ENCODE measurements at places on chromosomes 5 and 9. TPM values are rescaled to one million over a fixed set of nuclear protein-coding genes. Genes with fewer than 3 reads are reported as not detected.
A peak's percentile ranks its signal among the peaks of the same experiment; 100 is the strongest.

The SEMA5A gene
- 18.8 TPM for polyA plus RNA-seq

The TAF11L10 gene
- polyA plus RNA-seq, result not detected

The SLC6A19 gene
- polyA plus RNA-seq, result not detected

The SLC34A3 gene
- 1.9 TPM for polyA plus RNA-seq

The FCN2 gene
- 0.14 TPM for polyA plus RNA-seq

The PCA3 gene
- 0.41 TPM for polyA plus RNA-seq

The PNPLA7 gene
- 4.7 TPM for polyA plus RNA-seq

The CCDC183 gene
- polyA plus RNA-seq, result 10.6 TPM

The IGFBPL1 gene
- 1.3 TPM for polyA plus RNA-seq

The ELAVL2 gene
- 3.1 TPM for polyA plus RNA-seq

The SPATA31A3 gene
- not detected for polyA plus RNA-seq

The PRLR gene
- polyA plus RNA-seq, result 1.7 TPM

The TPPP gene
- polyA plus RNA-seq, result 8.2 TPM

The C9orf57 gene
- polyA plus RNA-seq, result not detected

The PRRC2B gene
- polyA plus RNA-seq, result 169 TPM

- no peak for DNase-seq
These were observed 28.5 kb downstream of the AMBP start for GRCh38 chr9:114049441-114050225.

- no peak for DNase-seq
These were observed 21.3 kb upstream of the GLRX start for GRCh38 chr5:95843733-95844223.

- no peak for DNase-seq
These were observed 28.3 kb upstream of the NR3C1 start for GRCh38 chr5:143431789-143432188.

GRCh38 chr5:58268268-58268667, 191.6 kb downstream of the PLK2 start:
- DNase-seq, result no peak

- DNase-seq, result peak; percentile 14
These were observed 56.7 kb downstream of the SLC1A1 start for GRCh38 chr9:4547016-4547415.

DNA sequence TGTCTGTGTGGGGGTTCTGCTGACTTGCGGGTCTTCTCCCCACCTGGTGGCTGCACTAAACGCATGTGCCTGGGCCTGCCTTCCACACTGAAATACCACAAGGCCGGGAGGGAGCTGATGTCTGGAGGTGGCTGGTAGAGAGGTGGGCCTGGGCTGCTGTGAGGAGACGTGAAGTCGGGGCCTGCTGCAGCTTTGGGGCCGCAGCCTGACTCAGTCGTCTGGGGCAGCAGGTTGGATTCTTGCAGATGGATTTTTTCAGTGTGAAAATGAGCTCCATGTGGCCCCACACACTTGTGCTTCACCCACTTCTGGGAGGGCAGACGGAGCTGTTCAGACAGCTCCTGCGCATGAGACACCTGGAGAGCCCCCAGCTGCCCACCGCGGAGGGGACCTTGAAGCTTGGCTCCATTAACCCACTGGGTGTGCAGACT, 29.3 kb downstream of the COL5A1 start:
- DNase-seq, result no peak

GRCh38 chr5:123436201-123436600, 13.0 kb upstream of the CEP120 start:
- DNase-seq, result no peak

DNA sequence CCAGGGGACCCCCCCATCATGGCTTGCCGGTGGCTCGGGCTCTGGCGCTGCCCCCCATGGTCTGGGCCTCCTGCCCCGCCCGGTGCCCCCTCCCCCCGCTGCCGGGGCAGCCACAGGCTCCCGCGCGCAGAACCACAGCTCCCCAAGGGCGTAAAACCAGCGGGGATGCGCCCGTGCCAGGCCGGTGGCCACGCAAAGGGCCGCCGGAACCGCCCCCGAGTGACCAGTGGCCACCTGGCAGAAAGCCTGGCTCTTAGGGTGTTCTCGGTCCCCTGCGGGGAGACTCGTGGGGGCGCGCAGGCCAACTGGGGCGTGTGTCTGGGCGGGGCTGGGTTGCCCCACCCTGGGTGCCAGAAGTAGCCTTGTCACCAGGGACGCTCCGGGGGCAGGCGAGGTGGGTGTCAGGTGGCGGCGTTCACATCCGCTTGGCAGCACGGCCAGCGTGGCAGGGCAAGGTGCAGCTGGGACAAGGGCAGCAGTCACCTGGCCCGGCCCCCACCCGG, 515 bp upstream of the AGPAT2 start:
- no peak for DNase-seq

- DNase-seq, result no peak
These were observed 56.5 kb upstream of the PCSK1 start for GRCh38 chr5:96489532-96489931.

GRCh38 chr9:38008168-38009034, 60.6 kb downstream of the SHB start:
- no peak for DNase-seq

DNA sequence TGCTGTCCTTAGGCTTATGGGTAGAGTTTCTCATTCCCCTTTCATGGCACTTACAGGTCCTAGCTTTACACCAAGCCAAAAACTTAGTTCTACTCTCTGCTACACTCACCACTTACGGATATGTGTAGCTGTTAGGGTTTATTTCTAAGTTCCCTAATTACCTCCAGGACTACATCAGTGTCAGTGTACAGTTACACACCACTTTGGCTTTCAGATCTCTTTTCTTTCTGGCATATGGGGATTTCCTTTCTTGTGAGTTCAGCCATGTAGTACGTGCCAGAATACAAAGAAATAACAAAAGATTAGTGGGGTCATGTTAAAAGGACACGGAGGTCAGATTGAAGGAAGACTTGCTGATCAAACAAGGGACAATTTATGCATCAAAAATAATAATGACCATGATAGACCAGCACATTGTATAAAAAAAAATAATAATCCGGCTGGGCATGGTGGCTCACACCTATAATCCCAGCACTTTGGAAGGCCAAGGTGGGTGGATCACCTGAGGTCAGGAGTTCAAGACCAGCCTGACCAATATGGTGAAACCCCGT, 41.8 kb downstream of the LYRM7 start:
- no peak for DNase-seq

- DNase-seq, result no peak
These were observed 1737.9 kb upstream of the C9orf72 start for GRCh38 chr9:29311221-29311620.

DNA sequence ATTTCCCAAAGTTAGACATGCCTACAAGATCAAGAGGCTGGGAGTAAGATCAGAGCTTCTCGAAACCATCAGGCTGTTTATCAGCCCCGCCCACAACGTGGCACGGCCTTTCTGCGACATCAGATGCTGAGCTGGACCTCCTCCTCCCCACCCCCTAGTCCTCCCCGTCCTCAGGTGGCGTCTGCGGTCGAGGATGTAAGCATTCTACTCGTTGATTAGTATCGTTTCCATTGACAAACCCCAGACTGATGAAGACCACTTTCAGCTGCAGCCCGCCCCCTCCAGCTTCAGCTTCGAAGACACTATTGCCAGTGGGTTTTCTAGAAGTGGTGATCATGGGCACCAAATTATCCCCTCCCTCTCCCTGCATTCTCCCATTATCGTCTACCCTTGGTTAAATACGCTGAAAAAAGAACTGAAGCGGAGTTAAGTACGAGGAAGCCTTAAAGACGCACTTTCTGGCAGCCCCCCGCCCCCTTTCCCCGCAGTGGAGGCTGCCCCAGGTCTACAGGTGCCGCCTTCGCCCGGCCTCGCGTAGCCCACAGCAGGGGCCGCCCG, 1.1 kb downstream of the PPIC start:
- DNase-seq, result peak; percentile 10

DNA sequence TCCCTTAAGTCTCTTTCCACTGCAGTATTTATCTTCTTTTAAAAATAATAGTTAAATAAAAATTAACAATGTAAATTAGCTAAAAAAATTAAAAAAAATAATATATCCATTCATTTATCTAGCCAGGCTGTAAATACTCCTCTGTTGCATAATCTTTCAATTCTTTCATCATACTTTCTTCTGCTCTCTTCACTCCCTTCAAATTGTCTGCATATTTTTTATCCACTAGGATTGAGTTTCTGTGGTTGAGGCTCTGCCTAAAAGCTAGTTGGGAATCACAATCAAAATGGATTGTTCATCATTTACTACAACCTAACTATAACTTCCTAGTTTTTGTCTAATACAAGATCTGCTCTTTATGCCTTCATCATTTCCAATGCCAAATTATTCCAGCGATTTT, 182.2 kb downstream of the PDE4D start:
- DNase-seq, result no peak

GRCh38 chr5:158990979-158991775, 108.5 kb downstream of the EBF1 start:
- no peak for DNase-seq

DNA sequence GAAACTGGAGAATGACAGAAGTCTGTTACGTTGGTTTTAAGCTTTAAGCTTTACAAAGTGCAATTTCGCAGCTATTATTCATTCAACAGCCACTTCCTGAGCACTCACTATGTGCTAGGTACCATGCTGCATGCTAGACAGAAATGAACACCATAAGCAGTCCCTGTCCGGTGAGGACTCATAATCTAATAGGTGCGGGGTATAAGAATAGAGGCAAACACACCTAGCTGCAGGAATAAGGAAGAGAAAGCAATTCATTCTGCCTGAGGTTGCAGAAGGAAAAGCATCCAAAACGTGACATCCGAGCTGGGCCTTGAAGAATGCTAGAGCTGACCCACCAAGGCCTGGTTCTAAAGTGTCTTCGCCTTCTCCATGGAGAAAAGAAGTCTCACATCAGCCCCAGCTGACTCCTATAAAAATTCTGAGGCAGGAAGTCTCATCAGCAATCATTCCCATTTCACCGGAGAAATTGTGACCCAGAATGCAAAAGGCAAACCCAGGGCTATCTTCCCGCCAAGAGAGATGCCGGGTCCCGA, 542 bp downstream of the FKBP15 start:
- no peak for DNase-seq

DNA sequence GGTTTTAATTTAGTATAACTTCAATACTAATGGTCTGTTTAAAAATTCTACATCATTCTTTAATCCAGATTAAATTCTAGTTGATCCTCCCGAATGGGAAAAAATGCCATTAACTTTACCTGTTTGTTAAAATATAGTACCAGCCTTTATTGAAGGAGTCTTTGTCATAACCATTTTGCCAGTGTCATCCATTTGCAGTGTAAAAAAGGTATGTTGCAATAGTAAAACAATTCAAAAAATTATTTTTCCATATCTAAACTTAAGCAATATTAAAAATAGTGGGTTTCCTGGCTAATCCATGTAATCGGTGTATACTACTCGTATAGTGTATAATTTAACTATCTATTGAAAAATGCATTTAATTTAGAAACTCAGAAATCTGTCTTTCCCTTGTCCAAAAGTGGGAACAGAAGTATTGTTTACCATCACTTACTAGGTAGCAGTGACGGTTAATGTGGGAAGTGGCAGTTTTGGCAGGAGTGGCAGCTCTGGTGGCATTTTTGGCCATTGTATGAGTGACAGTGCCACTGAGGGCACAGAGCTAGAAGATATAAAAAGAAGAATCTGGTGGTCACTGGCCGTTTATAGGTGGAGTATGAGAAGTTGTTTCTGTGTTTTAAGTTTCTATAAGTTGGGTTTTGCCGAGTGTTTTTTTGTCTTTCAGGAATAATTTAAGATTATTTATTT, 1.9 kb downstream of the AP3S1 start:
- no peak for DNase-seq

GRCh38 chr5:76690704-76691466, 25.0 kb upstream of the F2R start:
- no peak for DNase-seq

GRCh38 chr9:107487521-107488374, 1.8 kb downstream of the KLF4 start:
- peak; percentile 74 for DNase-seq

- no peak for DNase-seq
These were observed 33.9 kb upstream of the KCNN2 start for GRCh38 chr5:114327987-114328386.

GRCh38 chr5:150419630-150420270, 7.0 kb upstream of the CD74 start:
- DNase-seq, result no peak

GRCh38 chr9:137311171-137311985, 9.3 kb upstream of the NRARP start:
- no peak for DNase-seq

- DNase-seq, result no peak
These were observed 212.4 kb downstream of the GNA14 start for GRCh38 chr9:77435688-77436087.

DNA sequence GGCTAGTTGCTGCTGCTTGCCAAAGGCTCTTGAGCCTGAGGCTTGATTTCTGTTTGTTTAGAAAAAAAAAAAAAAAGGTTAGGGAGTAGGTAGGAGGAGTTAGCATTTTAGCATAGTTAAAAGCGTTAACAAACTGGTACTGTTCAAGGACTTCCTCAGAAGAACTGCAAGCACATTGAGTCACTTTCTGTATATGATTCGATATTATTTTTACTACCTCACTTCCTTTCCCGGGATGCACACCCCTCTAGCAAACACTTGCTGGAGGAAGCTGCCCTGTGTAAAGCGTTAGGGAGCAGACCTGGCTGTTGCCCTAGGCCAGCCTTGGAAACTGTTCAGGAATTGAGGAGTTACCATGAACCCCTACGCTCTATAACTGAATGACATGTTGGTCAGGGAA, 15.7 kb upstream of the CEP120 start:
- no peak for DNase-seq

- no peak for DNase-seq
These were observed 18.1 kb downstream of the YTHDC2 start for GRCh38 chr5:113531481-113532159.

DNA sequence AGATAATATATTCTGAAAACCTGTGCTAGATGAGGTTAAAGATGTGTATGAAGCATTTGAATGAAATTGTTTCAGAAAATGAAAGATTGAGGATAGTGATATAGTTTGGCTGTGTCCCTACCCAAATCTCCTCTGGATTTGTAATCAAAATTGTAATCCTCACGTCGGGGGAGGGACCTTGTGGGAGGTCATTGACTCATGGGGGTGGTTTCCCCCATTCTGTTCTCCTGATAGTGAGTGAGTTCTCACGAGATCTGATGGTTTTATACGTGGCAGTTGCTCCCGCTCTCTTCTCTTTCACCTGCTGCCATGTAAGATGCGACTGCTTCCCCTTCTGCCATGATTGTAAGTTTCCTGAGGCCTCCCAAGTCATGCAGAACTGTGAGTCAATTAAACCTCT, 2.0 kb upstream of the TEX48 start:
- no peak for DNase-seq

GRCh38 chr5:74428876-74429275, 211.7 kb downstream of the ENC1 start:
- no peak for DNase-seq

DNA sequence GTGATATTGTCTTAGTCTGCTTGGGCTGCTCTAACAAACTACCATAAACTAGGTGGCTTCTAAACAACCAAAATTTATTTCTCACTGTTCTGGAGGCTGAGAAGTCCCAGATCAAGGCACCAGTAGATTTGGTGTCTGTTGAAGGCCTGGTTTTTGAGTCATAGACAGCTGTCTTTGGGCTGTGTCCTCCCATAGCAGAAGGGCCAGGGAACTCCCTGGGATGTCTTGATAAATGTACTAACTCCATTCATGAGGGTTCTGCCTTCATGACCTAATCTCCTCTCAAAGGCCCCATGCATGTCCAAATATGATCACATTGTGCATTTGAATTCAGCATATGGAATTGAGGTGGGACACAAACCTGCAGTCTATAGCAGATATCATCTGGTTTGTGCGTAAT, 121.2 kb downstream of the CHSY3 start:
- no peak for DNase-seq

- DNase-seq, result no peak
These were observed 282.9 kb upstream of the MVB12B start for GRCh38 chr9:126043681-126044080.

- peak; percentile 63 for DNase-seq
These were observed at the start of gene PDE4D for GRCh38 chr5:59893429-59894227. Gene PDE4D (minus strand): TSS chr5:59893726.

Data from right lung (tissue), 10 donors.